Right lobe of liver (tissue), 6 donors: ENCODE measurements at places on chromosomes 7 and 10. TPM values are rescaled to one million over a fixed set of nuclear protein-coding genes. Genes with fewer than 3 reads are reported as not detected.

- H3K27me3 ChIP-seq = no peaks in the 10 kb centered on the region
- no peaks in the 10 kb centered on the region for H3K36me3 ChIP-seq
- H3K27ac ChIP-seq = no peak overlapping the region
- DNase-seq = no peak
- H3K4me3 ChIP-seq = no peak overlapping the region
- no peaks in the 10 kb centered on the region for H3K4me1 ChIP-seq
Observed at GRCh38 chr10:72697716-72698115, 5.8 kb downstream of the MCU start.

DNA sequence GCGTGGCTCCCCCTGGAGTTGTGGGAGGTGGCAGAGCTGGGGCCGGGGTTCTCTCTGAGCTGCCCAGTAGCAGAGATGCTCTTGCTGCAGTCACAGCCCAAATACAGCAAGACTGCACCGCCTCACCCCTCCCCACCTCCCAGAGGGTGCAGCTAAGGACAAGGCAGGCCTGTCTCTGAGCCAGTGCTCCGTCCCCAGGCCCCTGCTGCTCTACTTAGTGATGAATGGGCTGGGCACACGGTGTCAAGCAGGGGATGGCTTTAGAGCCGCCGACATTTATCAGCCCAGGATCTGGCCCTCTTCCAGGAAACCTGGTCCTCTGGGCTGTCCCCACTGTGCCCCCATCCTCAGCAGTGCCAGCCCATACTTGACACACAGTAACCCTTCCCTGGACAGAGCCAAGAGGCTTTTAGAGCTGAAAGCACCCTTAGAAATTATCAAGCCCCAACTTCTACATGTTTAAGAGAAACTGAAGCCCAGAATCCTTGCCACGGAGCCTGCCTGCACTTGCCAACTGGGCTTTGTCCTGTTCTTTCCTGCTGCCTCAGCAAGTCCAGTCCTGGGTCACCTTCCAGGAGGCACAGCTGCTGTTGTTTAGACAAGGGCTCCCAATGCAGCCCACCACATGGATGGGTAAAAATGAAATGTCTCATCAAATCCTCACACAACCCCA, 137.1 kb upstream of the UNC5B start:
- peak; percentile 38 for DNase-seq
- H3K27me3 ChIP-seq = no peaks in the 10 kb centered on the region
- no peaks in the 10 kb centered on the region for H3K4me1 ChIP-seq
- H3K36me3 ChIP-seq = no peaks in the 10 kb centered on the region
- no peak overlapping the region for H3K4me3 ChIP-seq

GRCh38 chr10:122310311-122311050, 39.4 kb downstream of the BTBD16 start:
- peak overlapping the region; percentile 86 for H3K27ac ChIP-seq
- H3K36me3 ChIP-seq = no peaks in the 10 kb centered on the region
- no peaks in the 10 kb centered on the region for H3K27me3 ChIP-seq
- H3K4me3 ChIP-seq = peak overlapping the region; percentile 3

Gene TMEM176A
- 820 TPM for total RNA-seq
